ENCODE measurements at places on chromosomes 7 and 10. TPM values are rescaled to one million over a fixed set of nuclear protein-coding genes. Genes with fewer than 3 reads are reported as not detected.
A peak's percentile ranks its signal among the peaks of the same experiment; 100 is the strongest.

- DNase-seq, result no peak
Observed at GRCh38 chr7:47587351-47587750, 5.4 kb upstream of the TNS3 start.

DNA sequence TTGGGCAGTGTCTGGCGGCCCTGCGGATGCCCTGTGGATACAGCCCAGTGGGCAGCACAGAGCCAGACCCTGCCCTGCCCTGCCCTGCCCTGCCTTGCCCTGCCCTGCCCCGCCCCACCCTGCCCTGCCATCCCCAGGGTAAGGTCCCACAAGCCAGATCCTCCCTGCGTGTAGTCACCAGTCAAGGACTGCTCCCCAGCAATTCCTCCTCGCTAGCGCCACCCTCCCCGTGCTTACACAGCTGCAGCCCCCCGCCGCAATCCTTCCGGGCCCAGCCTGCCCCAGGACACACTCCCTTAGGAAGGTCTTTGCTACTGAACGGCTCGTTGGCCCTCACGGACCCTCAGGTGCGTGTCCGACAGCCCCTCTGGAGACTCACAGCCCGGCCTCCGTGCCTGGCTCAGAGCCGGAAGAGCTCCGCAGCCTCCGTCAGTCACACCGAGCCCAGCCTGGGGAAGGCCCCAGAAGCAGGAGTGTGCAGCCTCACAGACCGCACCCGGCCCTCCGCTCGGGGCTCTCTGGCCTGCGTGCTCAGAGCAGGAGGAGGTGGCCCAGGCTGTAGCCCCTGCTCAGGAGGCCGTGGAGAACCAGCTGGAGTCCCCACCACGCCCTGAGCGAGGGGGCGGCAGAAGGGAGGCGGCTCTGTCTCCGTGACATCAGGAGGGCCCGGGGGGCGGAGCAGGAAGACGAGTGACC lies 68.3 kb downstream of the PWWP2B start:
- no peak for DNase-seq

DNA sequence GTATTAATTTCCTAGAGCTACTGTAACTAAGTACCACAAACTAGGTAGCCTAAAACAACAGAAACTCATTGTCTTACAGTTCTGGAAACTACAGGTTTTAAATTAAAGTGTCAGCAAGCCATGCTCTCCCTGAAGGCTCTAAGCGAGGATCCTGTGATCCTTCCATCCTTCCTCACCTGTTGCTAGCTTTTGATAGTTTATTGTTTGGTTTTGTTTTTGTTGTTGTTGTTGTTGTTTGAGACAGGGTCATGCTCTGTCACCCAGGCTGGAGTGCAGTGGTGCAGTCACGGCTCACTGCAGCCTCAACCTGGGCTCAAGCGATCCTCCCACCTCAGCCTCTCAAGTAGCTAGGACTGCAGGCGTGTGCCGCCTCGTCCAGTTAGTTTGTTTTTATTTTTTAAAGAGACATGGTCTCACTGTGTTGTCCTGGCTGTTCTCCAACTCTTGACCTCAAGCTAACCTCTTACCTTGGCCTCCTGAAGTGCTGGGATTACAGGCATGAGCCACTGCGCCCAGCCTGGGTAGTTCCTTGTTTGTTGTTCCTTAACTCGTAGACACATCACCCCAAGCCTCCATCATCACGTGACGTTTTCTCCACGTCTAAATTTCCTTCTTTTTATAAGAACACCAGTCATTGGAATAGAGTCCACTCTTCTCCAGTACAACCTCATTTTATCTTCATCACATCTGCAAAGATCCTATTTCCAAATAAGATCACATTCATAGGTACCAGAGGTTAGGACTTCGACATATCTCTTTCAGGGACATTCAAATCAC lies 109.1 kb downstream of the AKR1D1 start:
- no peak for DNase-seq

- no peak for DNase-seq
Observed at GRCh38 chr10:124697837-124698544, 46.2 kb downstream of the FAM53B start.

GRCh38 chr7:107076781-107077698 lies 32.5 kb downstream of the PRKAR2B start:
- DNase-seq, result peak; percentile 94

GRCh38 chr10:12978891-12979290 lies 22.6 kb downstream of the CCDC3 start:
- no peak for DNase-seq

GRCh38 chr10:51029172-51029641 lies 45.1 kb upstream of the PRKG1 start:
- DNase-seq, result no peak

- no peak for DNase-seq
Observed at GRCh38 chr10:103589074-103589630, 95.6 kb downstream of the NEURL1 start.

- peak; percentile 91 for DNase-seq
Observed at GRCh38 chr10:63628526-63629362, 107.5 kb downstream of the REEP3 start.

DNA sequence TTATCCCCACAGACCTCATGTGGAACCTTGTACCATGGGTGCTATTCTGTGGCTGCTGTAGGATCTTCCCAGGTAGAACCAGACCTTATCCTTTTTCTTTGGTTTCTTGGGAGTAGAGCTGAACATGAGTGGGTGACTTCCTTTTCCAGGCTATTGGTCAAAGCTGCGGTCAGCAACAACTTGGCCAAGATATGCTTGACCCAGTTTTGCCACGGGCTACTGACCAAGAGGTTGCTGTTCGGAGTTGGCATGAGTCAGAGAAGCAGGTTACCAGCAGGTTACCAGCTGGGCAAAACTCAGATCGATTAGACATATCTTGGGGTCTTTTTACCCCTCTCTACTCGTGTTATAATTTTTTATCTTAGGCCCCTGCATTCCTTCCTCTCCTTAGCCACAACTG lies 36.7 kb upstream of the HDAC9 start:
- no peak for DNase-seq

GALNT17 gene
- total RNA-seq, result not detected
